ENCODE measurements at places on chromosomes 5 and 9.
A peak's percentile ranks its signal among the peaks of the same experiment; 100 is the strongest.

DNA sequence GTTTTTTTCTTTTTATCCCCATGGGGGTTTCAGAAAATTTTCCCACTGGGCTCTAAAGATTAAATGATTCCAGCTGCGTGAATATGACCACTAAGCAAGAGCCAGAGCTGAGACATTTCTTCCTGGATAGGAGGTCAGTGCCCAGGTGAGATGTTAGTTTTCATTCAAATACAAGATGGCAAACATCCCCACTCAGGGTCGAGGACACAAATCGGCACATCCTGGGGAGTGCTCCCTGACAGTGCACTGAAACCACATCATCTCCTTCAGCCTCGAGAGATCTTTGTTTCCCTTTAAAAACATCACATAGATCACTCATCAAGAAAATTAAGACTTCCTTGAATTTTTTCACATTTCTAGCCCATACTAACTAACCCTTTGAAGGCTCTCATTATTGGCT is 273.2 kb upstream of the PANK3 start:
- no peak for DNase-seq

DNA sequence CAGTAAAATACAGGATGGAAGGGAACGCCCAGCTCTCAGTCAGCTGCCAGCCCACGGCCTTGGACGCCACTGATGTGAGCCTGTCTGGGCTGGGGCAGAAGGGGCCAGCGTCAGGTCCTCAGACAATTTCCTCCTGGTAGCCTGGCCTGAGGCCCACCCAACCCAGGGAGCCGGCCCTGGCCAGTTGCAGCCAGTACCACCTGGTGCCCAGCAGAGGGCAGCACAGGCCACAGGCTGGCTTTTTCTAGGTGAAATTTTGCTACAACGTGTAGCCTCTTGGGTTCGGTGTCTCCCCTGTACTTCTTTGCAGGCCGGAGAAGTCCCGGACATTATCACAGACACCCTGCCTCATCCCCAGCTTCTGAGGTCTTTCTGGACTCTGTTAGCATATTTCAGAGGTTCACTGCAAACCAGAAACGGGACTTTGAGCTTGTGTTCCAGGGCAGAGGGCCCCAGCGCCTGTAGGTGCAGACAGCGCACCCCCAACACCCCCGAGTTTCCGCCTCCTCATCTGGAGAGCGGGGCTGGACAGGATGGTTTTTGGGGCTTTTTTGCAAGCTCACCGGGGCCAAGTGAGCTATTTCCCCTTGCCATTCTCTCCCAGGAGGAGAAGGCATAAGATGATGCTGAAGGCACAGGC is 45.9 kb upstream of the KCNMB1 start:
- DNase-seq = peak; percentile 40

DNA sequence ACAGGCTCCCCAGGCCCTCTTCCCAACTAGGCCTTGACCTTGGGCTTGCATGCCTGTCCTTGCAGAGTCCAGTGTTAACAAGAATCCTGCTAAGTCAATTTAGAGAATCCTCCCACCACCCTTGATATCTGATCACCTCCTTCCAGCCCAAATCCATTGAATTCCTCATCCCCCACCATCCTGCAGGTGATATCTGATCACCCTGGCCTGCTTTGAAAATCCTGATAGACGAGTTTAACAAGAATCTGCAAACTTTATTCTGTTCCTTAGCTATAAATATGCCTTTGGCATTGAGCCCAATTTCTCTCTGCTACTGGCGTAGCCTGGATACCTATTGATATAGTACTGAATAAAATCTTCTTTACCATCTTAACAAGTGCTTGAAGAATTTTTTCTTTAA is 125.5 kb downstream of the DIRAS2 start:
- no peak for DNase-seq

GRCh38 chr9:99515093-99515492 is 293.0 kb downstream of the SEC61B start:
- peak; percentile 7 for DNase-seq

DNA sequence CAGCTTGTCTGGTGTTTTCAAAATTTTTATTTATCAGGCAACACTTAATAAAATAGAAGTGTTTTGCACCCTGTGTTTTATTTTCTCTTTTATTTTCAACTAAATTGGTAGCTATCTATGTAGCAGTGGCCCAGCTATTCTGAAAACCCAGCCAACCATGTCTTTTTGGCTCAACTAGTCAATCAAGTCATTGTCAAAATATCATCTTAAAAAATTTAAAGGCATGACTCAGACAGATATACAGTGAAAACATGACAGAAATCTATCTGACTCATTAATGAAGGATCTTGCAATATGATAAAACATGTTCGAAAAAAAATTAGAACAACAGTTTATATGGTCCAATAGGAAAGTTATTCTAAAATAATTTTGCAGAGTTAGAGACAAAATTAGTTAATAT is 75.1 kb downstream of the HSD17B4 start:
- no peak for DNase-seq

- DNase-seq = no peak
Measured at GRCh38 chr9:98924946-98925820, 18.5 kb upstream of the COL15A1 start.

GRCh38 chr5:59040804-59041201 is 457.9 kb downstream of the RAB3C start:
- no peak for DNase-seq

- DNase-seq = no peak
Measured at GRCh38 chr9:8179381-8180053, 379.9 kb upstream of the DMAC1 start.

- no peak for DNase-seq
Measured at GRCh38 chr5:103889500-103890209, 327.1 kb upstream of the NUDT12 start.

- no peak for DNase-seq
Measured at GRCh38 chr5:1144089-1144488, 32.2 kb upstream of the SLC12A7 start.

DNA sequence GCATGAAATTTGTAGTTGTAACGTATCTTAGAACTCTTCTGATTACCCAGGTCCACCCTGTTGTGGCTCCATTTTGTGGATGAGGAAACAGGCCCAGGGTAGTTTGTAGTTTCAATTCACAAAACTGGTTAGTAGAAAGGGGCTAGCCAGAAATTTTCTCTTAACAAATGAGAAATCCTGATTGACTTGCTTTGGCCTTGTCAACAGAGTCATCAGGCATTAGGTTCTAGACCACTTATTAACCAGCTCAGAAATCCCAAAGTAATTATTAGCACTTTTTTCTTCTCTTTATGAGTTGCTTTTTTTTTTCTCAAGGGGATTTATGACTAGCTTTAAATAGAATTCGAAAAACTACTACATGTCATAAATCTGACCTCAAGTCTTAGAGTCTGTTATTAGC is 160.2 kb downstream of the SH3GL2 start:
- DNase-seq = no peak

GRCh38 chr5:134458234-134459009 is 46.7 kb upstream of the CDKN2AIPNL start:
- DNase-seq = no peak

DNA sequence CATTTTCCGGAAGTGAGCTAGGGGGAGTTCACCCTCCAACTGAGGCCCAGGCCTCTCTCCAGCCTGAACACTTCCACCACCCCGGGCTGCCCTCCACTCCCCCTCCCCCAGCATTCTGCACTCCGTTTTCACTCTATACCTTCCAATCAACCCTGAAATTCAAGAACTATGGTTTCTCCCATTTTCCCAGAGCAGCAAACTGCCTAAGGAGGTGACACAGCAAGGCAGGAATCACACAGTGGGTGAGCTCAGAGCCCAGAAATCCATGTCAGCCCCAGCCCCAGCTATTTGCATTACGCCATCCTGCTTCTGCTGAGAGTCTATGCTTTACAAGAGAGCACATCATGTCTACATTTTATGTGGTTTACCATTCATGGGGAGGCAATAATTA is 11.9 kb downstream of the MSX2 start:
- no peak for DNase-seq

DNA sequence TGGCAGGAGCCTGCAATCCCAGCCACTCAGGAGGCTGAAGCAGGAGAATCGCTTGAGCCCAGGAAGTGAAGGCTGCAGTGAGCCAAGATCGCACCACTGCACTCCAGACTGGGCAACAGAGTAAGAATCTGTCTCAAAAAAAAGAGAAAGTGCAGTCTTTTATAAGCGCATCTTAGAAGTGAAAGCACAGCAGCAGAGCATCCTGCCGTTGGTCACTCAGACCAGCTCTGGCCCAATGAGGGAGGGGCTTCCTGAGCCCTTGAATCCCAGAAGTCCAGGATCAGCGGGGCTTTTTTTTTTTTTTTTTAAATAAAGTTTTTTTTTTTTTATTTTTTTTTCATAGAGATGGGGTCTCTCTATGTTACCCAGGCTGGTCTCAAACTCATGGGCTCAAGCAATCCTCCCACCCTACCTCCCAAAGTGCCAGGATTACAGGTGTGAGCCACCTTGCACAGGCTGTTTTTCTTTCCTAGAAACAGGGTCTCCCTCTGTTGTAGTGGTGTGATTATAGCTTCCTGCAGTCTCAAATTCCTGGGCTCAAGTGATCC is 42.3 kb downstream of the NAIF1 start:
- no peak for DNase-seq

- no peak for DNase-seq
Measured at GRCh38 chr5:22390888-22391287, 462.3 kb downstream of the CDH12 start.

- no peak for DNase-seq
Measured at GRCh38 chr5:54619731-54620130, 102.2 kb downstream of the SNX18 start.

GRCh38 chr9:87178302-87178701 is 231.0 kb upstream of the GAS1 start:
- no peak for DNase-seq

- DNase-seq = no peak
Measured at GRCh38 chr9:123343443-123344191, 12.4 kb upstream of the CRB2 start.

DNA sequence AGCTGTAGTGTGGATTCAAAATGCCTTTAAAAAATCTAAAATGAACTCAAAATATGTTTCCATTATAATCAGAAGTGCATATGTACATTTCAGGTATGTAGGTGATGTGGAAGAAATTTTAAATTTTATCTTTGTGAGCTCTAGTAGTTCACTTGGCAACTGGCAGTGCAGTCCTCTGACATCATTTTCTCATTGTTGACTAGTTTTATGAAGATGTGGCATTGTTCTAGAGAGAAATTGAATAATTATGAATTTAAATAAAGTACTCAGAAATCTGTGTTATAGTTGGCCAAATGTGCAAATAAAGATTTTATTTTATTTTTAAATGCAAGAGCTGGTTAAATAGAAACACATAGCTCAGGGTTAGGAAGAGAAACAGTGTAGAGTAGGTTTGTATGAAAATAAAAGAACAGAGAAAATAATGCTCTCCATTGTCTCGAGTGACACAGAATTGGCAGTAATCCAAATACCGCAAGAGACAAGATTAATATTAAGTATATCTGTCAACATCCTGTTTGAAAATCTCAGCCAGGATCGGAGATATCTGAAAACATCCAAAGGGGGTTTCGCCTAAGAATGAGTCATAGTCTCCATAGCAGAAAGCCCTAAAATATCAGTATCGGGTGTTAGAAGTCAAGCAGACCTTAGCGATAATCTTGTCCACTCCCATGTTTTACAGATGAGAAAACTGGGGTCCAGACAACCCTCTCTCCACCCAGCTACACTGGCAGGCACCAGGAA is 189.4 kb downstream of the CCDC192 start:
- DNase-seq = no peak

DNA sequence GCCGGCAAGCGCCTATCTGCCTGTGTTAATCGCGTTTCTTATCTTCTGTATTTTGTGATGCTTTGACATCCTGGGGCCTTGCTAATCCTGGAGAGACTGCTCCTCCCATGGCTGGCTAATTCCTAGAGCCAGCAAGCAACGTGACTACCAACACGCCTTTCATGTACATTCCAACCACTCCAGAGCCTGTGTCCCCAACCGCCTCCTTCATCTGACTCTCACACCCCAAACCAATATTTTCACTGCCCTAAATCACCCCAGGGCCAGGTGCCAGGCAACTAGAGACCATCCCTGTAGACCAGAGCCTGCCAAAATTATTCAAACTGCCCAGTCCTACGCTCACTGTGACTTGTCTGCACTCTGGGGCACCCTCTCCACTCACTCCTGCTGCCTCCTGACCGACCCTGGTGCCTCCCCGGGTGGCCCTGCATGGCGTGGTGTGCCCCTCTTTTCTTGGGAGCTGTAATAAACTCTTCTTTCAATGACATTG is 50.5 kb upstream of the COL5A1 start:
- no peak for DNase-seq

DNA sequence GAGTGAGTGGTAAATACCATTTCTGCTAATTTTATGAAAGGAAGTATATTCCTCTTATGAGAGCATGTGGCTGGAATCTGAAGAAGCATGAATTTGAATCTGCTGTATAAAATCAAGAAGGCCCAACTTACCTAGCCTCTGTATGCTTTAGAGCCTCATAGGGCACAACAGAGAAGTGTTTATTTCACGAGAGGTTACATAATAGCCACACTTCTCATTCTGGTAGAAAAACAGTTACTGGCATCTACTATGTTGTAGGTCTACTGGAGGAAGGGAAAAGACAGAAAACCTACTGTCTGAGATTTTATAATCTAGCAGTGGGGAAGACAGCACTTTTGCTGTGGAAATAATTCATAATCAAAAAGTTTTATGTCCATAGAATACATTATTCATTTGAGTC is 172.6 kb upstream of the ZNF608 start:
- DNase-seq = no peak

GRCh38 chr9:136799854-136800657 is 3.9 kb downstream of the CCDC183 start:
- peak; percentile 89 for DNase-seq

Measured in T-helper 2 cell (primary cell).